ENCODE measurements at places on chromosomes 13 and 19.

DNA sequence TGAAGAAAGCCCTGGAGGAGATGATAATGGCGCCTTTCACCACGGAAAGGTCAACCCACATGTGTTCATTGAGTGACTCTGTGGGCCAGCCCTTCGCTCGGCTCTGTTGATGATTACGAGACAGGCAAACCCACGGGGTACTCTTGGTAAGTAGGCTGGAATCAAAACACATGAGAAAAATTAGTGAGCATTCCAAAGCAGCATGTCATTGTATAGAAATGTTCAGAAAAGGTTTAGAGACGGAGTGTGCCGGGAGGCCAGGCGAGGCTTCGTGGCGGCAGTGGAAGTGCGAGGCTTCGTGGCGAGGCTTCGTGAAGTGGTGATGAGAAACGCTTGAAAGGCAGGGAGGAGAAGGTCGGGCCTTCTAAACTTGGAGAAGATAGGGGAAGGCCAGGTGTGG is 144.3 kb downstream of the ZNF536 start:
- DNase-seq, result no peak

GRCh38 chr13:41107584-41108014 is 25.0 kb downstream of the KBTBD6 start:
- no peak for DNase-seq

- DNase-seq, result no peak
Observed at GRCh38 chr13:48569104-48569666, 36.3 kb upstream of the RCBTB2 start.

GRCh38 chr19:1674293-1674679 is 21.9 kb upstream of the TCF3 start:
- DNase-seq, result no peak

- no peak for DNase-seq
Observed at GRCh38 chr13:112556600-112556999, 31.4 kb downstream of the TUBGCP3 start.

DNA sequence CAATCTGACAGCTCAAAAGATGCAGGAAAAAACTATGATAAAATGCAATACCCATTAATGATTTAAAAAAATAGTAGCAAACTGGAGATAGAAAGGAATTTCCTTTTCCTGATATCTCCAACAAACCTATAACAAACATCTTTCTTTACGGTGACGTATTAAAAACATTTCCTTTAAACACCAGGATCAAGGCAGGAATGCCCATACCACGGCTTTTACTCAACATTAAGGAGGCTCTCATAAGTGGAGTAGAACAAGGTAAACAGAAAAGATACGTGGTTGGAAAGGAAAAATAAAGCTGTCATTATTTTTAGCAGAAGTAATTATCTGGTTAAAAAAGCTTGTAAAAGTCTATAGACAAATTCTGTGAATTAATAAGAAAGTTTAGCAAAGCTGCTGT is 61.1 kb downstream of the MIPEP start:
- no peak for DNase-seq

DNA sequence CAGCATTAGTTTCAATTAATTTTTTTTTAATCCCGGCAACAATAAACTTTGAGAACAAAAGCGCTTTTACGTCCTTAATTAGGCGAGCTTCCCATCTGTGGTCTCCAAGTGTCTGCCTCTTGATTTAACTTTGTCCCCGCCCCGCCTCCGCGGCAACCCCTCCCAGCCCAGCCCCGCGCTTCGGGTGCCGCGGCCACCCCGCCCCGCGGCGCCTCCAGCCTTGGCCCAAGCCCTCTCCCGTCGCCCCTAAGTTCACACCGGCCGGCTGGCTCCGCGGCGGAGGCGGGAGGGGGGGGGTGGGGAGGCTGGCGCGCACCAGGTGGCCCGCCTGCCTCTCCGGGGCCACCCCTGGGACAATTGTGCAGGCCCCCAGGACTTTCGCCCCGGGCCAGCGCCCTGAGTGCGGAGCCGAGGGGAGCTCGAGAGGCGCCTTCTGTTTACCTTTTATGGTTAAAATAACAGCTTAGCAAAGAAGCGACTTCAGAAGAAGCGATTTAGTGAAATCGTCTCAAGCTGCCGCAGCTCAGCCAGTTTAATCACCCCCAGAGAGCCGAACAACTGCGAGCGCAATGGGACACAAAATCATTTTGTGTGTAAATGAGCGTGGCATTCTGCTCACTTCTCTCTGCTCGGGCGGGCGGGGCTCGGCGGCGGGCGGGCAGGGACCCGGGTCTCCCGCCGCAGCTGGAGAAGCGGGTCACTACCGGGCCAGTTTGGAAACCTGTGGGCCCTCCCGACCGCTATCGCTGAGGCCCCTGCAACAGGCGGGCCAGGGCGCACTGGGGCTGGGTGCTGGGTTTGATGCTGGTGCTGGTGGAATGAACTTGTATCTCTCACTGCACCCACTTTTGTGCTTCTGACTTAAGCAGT is 1.4 kb downstream of the KCTD15 start:
- no peak for DNase-seq

DNA sequence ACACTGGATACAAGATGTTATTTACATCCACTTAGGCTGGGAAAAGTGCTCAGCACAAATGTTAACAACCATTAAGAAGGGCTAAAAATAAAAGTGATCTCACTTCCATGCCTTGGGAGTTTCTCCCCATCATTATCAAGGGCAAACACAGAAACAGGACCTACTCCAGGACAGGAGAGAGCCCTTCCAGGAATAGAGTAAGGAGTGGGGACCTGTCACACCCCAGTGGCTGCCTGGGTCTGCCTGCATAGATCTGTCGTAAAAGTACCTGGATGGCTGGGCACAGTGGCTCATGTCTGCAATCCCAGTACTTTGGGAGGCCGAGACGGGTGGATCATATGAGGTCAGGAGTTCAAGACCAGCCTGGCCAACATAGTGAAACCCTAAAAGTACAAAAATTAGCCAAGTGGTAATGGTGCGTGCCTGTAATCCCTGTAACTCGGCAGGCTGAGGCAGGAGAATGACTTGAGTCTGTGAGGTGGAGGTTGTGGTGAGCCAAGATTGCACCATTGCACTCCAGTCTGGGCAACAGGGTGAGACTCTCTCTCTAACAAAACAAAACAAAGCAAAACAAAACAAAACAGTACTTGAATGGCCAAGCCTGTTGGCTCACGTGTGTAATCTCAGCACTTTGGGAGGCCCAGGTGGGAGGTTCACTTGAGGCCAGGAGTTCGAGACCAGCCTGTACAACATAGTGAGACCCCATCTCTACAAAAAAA is 5.6 kb downstream of the ATP8A2 start:
- no peak for DNase-seq

- DNase-seq, result no peak
Observed at GRCh38 chr13:23688336-23688735, 118.1 kb downstream of the TNFRSF19 start.

DNA sequence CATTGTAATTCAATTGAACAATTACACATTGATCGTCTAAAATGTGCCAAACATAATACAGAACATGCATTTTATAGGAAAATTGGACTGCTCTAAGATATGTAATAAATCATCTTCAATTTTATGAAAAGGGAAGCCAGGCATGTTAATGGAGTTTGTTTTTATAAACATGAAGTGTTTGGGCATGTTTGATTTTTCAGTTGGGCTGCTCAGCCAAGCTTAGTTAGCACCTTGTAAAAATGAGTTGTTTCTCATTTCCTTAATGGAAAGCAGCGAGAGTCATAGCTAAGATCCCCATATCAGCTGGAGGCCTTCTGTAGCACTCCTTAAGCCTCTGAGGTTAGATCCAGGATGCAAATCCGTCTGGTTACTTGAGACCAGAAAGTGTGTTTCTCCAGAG is 422.3 kb downstream of the SPRY2 start:
- DNase-seq, result no peak

DNA sequence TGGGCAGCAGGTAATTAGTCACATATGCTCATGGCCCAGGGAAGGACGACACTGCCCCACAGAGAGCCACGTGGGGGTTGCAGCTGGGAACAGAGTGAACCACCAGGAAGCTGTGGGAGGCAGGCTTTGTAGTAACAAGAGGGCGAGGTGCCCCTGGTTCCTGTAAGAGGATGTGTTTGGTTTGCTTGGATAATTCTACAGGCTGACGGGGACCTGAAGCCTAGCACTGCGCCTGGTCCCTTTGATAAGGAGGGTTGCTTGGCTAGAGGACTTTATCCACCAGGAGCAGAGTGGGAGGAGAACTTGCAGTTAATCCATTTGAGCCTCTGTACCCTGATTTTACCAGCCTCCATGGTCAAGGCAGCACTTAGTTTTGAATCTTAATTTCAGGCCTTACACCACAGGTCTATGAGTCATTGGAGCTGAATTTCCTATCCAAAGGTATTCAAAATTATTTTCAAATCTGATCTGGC is 67.4 kb upstream of the CLDN10 start:
- no peak for DNase-seq

DNA sequence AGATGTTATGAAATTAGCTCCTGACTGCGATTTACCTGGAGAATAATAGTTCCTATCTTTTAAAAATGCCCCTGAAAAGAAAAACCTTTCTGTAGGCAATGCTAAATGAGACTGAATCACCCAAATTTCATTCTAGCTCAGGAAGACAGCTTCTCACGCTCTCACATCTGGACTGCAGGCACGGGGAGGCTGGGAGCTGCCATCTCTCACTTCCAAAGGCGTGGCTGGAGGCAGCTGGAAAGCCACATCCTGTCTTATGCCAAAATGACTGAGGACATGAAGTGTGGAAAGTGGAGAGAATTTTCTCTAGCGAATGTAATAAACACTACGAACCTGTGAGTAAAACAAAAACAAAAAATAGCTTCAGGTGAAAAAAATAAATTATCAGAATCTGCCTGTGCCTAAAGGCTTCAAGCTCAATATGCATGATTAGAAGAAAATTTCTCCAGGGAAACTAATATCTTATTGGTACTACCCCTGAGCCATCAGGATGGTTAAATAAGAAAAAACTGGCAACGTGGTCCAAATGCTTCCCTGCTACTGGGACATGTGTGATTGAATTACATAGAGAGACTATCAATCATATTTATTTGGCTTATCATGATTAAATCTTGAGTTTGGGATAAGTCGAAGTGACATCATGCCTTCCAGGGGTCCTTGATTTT is 58.1 kb upstream of the UBL3 start:
- DNase-seq, result no peak

- no peak for DNase-seq
Observed at GRCh38 chr13:112457485-112457884, 81.3 kb downstream of the SPACA7 start.

GRCh38 chr13:60584976-60585375 is 188.0 kb downstream of the TDRD3 start:
- DNase-seq, result no peak

- DNase-seq, result no peak
Observed at GRCh38 chr19:33683881-33684537, 62.3 kb downstream of the CHST8 start.

- DNase-seq, result no peak
Observed at GRCh38 chr19:19206938-19207337, 3.7 kb upstream of the NR2C2AP start.
